ENCODE measurements at places on chromosomes 7 and 10. TPM values are rescaled to one million over a fixed set of nuclear protein-coding genes. Genes with fewer than 3 reads are reported as not detected.
A peak's percentile ranks its signal among the peaks of the same experiment; 100 is the strongest.

DNA sequence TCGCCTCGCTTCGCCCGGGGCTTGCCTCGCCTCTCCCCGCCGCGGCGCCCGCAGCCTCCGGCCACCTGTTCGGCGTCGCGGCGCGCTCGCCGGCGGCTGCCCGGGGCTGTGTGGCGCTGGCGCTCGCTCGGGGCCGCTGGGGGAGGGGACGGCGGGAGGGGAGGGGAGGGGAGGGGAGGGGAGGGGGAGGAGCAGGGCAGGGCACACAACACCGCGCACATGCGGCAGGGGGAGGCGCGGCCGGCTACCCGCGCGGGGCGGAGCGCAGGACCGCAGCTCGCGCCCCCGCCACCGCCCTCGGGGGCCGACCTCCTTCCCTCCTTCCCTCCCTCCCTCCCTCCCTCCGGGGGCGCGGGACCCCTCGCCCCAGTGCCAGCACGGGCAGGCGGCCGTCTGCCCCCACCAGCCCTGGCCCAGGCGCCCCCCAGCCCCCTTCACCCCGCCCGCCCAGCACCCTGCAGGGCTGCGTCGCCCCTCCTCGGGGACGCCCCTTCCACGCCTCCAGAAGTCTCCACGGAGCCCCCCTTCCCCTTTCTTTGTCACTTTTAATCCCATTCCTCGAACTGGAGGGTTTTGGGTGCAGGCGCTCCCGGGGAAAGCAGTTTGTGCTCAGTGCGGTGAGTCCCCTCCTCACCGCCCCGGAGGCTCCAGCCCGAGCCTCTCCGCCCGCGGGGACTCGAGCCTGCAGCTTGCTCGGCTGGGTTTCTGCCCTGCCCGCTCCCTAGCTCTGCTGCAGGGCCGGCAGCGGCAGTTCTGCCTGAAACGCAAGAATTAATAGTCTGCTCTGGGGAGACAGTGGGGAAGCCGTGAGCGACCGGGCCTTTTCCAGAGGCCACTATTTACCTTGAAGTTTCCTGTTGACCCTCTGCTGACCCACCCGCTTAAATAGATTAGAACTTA, at the start of gene PARD3:
TSS of gene PARD3 (minus strand) at position 112 of the 900 bp plus-strand sequence. CDS start 301 bp downstream, outside the sequence.
- H3K36me3 ChIP-seq: no peaks in the 10 kb centered on the region
- no peaks in the 10 kb centered on the region for H3K27me3 ChIP-seq
- peak within 1 kb of the TSS; percentile 83 for H3K27ac ChIP-seq
- H3K4me3 ChIP-seq: peak within 1 kb of the TSS; percentile 72
- peak; percentile 86 for DNase-seq

The ARL5B gene
- total RNA-seq: 11.5 TPM

- no peak overlapping the region for H3K4me3 ChIP-seq
- H3K27ac ChIP-seq: no peak overlapping the region
- no peaks in the 10 kb centered on the region for H3K27me3 ChIP-seq
- H3K4me1 ChIP-seq: peaks cover 6% of the 10 kb centered on the region
Measured at GRCh38 chr10:6563731-6564130, 16.3 kb downstream of the PRKCQ start.

DNA sequence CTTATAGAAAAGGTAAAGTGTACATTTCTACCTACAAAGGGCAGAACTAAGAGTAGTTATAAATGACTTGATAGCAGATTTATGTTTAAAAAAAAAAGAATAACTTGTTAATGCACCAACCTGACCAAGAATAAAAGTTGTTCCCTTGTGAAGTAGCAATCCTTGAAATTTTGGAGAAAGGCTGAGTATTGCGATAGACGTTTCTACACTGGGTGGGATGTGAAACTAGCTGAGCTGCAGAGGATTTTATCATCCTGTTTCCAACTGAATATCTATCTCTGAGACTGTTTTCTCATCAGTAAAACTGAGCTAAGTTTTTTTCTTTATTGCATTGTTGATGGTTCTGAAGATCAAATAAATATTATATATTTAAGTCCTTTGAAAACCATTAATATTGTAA, 14.6 kb downstream of the MDFIC start:
- no peaks in the 10 kb centered on the region for H3K36me3 ChIP-seq
- no peak overlapping the region for H3K27ac ChIP-seq
- no peaks in the 10 kb centered on the region for H3K27me3 ChIP-seq
- H3K4me3 ChIP-seq: no peak overlapping the region
- peaks cover 60% of the 10 kb centered on the region for H3K4me1 ChIP-seq
- DNase-seq: no peak

DNA sequence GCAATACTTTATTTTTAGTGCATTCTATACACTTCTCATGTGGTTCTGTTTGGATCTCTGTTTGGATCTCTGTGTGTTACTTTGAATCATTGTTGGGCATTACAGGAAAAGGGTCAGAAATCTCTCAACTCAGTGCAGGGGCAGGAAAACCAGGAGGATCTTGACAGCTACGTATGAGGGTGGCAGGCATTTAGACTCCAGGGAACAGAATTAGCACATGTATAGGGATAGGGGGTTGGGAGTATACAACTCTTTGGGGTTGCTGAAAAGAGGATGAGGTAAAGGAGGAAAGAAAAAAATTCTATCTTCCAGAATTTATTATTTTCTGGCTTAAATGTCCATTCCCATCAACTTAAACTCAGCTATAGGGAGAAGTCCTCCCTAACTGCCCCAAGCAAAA, 59.4 kb upstream of the MKI67 start:
- H3K36me3 ChIP-seq: no peaks in the 10 kb centered on the region
- no peak overlapping the region for H3K27ac ChIP-seq
- H3K4me1 ChIP-seq: no peaks in the 10 kb centered on the region

DNA sequence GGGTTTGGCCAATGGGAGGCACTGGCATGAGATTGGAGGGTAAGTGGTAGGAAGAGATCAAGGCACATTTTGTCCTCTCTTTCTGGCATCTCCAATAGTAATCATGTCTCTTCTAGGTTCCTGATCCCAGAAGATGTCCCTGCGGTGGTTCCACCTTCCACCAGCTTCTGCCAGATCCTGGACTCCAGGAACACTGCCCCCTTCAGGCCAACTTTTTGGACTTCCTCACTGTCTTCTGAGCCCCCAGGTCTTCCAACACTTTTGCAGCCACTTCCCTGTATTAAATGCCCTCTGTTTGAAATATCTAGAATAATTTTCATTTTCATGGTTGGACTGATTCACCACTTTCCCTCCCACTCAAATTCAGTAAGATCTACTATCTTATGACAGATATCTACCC, 60.9 kb downstream of the BAMBI start:
- no peak overlapping the region for H3K4me3 ChIP-seq
- no peaks in the 10 kb centered on the region for H3K4me1 ChIP-seq
- H3K27me3 ChIP-seq: no peaks in the 10 kb centered on the region
- no peak overlapping the region for H3K27ac ChIP-seq
- H3K36me3 ChIP-seq: no peaks in the 10 kb centered on the region

GRCh38 chr7:153832160-153832559, 220.0 kb upstream of the DPP6 start:
- no peak overlapping the region for H3K4me3 ChIP-seq
- no peaks in the 10 kb centered on the region for H3K4me1 ChIP-seq
- no peak for DNase-seq
- no peaks in the 10 kb centered on the region for H3K36me3 ChIP-seq

- peaks cover 21% of the 10 kb centered on the region for H3K27me3 ChIP-seq
- DNase-seq: no peak
- H3K4me1 ChIP-seq: peaks cover 5% of the 10 kb centered on the region
- H3K27ac ChIP-seq: no peak overlapping the region
Measured at GRCh38 chr10:133534417-133534816, 7.3 kb downstream of the CYP2E1 start.

Measured in upper lobe of right lung (tissue), 1 donor.